GOT3 (cell line): ENCODE measurements at places on chromosomes 13 and 19.

DNA sequence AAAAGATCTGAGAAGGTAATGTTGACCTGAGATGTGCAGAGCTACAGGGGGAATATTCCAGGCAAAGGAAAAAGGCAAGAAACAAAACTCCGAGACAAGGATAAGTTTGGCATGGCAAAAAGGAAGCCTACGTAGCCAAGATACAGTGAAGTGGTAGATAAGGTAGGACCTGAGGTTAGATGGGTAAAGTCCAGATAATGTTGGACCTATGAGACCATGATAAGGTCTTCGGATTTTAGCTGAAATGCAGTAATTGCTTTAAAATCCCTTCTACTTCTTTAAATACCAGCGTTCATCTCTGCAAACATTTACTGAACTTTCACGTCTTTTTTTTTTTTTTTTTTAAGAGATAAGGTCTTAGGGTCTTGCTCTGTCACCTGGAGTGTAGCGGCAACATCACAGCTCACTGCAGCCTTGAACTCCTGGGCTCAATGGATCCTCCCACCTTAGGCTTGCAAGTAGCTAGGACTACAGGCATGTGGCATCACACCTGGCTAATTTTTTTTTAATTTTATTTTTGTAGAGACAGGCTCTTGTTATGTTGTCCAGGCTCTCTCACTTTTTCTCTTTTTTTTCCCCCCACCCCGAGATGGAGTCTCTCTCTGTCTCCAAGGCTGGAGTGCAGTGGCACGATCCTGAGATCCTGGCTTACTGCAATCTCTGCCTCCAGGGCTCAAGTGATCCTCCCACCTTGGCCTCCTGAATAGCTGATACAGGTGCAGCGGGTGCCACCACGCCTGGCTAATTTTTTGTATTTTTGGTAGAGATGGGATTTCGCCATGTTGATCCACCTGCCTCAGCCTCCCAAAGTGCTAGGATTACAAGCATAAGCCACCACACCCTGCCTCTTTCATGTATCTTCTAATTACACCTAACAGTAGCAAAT lies 4.2 kb upstream of the WBP4 start:
- no peak for DNase-seq

DNA sequence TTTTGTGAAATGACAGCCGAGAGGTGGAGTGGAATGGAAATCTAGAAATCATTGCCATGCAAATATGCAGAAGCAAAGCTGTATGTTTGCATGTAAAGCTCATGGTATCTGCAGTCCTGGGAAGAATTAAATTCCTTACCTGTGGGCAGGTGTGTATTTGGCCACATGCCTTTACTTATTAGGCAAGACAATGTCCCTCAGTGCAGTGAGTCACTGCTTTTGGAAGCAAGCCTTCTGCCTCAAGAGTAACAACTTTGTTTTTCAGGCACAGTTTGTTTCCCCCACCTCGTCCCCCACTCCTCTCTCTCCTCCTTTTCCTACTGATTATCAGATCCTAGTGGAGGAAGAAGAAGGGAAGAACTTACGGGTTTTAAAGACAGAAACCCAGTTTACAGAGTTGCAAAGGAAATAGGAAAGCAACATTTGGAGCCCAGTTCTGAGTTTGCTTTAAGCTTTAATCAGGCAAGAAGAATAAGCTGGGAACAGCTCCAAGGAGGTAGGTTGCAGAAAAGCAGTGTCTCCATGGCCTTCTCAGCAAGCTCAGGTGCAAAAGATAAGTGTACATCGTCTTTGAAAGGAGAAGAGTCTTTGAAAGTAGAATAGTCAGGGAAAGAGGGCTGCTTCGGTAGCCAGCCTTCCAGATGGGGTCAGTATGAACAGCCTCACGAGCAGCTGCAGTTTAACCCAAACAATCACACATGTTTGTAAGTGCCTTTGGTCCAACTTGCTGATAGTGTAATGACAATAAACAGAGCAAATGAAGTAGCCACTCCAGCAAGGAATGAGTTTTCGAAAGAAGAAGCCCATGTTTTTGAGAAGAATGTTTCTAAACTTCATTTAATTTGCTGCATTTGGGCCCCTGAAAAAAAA lies 190.1 kb downstream of the KLF5 start:
- DNase-seq = no peak

- no peak for DNase-seq
Observed at GRCh38 chr13:21058361-21058760, 3.0 kb downstream of the LATS2 start.

- DNase-seq = no peak
Observed at GRCh38 chr19:19597809-19598306, 20.6 kb downstream of the PBX4 start.

- no peak for DNase-seq
Observed at GRCh38 chr19:23817519-23817918, 58.8 kb upstream of the ZNF681 start.

GRCh38 chr19:38744298-38744681 lies at the start of gene CAPN12:
CAPN12 (minus strand) TSS chr19:38744474; CDS start chr19:38744165, 309 bp downstream.
- DNase-seq = no peak

GRCh38 chr19:15213715-15214381 lies 13.1 kb upstream of the NOTCH3 start:
- no peak for DNase-seq

DNA sequence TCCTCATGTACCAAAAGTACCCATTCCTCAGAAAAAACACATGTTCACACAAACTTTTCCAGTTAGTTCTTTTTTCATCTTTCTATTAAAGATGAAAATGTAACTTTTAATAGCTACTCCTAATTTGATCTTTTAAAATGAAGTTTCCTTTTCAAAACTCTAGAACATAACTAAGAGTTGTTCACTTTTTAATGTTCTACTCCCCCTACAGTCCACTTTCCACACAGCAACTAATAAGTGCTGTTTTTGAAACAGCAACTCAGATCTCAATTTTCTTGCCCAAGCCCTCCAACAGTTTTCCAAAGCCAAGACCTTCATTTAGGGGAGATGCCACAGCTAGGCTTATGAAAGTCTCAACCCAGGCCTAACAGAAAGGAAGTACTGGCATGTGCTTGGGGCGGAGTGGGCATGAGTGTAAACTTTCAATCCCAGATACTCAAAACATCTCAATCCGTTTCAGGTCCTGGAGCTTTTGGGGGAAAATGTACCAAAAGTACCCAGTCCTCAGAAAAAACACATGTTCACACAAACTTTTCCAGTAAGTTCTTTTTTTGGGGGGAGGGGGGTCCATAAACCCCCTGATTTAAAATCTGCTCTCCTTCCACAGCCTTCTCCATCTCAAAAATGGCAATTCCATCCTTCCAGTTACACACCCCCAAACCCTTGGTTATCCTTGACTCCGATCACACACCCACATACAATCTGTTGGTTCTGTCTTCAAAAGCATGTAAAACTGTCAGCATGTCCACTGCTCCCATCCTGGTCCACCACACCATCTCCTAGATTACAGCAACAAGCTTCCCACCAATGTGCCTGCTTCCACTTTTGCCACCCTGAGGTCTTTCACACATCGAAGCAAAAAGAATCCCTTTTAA lies 2.0 kb downstream of the FBL start:
- no peak for DNase-seq

GRCh38 chr13:110396913-110397381 lies 89.9 kb downstream of the COL4A2 start:
- DNase-seq = peak; percentile 69

- DNase-seq = no peak
Observed at GRCh38 chr13:37485756-37486155, 112.8 kb downstream of the POSTN start.

DNA sequence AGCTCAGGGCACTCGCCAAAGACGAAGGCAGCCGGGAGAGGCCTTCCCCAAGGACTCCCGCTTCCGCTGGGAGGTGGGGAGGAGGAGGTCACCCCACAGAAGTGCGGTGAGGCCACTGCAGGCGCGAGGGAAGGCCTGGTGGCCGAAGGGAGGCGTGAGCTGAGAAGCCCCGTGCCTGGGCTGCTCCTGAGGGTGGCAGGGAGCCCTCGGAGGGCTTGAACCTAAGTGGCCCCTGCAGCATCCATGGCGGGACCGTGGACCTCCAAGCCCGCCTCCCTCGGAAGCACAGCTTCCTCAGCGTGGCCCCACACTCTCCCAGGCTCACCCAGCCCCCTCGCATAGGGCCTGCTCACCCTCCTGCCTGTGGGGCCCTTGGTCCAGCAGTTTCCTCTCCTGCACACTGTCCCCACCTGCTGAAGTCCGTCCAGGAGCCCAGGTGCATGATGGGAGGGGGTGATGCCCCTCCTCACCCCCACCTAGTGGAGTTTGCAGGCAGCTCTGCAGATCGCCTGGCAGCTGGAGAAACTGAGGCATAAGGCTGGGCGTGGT lies 25.9 kb downstream of the EFNA2 start:
- no peak for DNase-seq

DNA sequence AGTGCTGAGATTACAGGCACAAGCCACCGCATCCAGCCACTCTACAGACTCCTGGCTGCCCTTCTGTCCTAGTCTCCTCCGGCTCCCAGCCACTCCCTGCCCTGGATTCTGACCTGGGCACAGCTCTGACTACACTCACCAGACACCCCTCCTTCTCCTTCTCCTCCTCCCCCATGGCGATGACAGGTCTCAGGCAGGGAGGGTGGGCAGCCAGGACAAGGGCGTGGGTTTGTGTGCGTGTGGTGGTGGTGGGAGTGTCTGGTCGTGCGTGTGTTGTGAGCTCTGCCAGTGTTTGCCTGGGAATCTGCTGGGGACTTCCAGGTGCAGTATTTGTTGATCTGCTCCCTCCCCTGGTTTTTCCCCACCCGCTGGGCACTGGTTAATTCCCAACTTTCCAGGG lies 3.0 kb upstream of the NCCRP1 start:
- no peak for DNase-seq

GRCh38 chr13:61486496-61486895 lies 70.8 kb upstream of the PCDH20 start:
- DNase-seq = no peak

GRCh38 chr13:48536621-48537250 lies 3.9 kb upstream of the RCBTB2 start:
- DNase-seq = no peak

DNA sequence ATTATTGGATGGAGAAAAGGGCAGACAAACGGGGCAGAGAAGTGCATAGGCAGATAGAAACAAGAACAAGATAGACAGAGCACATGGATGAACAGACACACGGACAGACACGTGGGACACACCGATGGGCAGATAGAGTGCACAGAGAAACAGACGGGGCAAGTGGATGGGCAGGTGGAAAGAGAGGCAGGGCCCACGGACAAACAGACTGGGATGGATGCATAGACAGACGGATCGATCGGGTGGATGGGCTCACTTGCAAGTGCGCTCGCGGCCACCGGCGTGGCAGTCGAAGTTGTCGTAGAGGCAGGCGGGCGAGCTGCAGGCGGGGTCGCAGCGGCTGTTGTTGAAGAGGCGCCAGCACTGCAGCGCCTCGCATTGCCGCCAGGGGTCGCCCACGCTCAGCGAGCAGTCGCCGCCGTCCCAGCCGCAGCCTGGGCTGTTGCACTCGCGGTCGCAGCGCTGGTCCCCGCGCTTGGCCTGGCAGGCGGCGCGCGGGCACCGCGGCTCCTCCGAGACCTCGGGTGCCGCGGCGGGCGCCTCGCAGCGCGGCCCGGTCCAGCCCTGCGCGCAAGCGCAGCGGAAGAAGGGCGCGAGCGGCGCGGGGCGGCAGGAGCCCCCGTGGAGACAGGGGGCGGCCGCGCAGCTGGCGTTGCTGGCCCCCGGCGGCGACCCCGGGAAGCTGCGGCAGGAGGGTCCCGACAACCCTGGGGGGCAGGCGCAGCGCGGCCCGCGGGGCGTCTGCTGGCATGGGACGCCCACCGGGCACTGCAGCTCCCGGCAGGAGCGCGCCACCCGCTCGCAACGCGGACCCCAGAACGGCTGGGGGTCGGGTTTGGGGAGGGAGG lies 23.3 kb downstream of the NOTCH3 start:
- DNase-seq = peak; percentile 40

- no peak for DNase-seq
Observed at GRCh38 chr13:50593207-50593606, 250.3 kb downstream of the DLEU7 start.

DNA sequence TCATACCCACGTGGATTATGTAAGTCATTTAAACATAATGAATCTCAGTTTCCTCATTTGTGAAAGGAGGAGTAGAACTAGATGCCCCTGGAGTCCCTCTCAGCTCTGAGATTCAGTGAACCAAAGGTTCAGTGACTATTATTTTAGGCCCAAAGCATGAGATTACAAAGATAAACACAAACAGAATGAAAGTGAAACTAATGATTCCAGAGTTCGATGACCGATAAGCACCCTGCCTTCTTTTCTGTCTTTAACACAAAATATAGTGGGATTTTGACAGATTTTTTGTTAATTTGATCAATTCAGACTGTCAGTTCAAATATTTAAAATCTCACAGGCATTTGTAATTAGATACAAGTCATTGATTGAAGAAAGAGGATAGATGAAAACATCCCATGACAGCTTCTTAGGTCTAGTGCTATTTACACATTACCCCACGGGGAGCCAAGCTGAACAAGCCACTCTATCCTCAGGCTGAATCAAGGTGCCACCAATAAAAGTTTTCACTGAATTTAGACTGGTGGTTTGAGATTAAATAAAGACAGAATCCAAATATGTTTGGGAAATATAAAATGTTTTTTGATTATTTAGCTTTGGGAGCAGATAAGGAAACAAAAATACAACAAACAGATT lies 64.6 kb upstream of the RAP2A start:
- no peak for DNase-seq

DNA sequence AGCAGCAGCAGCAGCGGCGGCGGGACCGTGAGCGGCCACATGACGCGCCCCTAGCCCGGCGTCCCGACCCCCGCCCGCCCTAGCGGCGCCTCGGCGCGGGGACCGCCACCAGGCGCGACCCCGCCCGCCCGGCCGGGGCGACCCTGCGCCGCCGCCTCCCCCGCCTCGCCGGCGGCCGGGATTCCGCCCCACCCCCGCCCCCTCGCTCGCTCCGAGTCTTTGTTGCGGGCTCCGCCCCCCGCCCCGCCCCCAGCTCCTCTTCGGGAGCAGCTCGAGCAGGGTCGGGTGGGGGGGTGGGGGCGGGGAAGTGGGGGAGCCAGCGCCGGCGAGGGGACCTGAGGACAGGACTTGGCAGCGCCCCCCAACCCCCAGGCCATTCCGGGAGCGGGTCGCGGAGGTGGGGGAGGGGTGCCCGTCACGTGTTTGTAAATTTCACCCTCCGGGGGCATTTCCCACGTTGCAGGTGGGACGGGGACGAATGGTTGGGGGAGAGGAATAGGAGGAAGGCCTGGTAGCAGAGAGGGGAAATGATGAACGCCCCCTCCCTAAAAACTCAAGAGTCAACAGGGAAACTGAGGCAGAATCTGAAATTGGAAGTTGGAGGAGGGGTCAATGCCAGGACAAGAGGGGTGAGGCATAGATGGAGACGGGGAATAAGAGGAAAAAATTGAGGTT lies at the start of gene OLFM2:
Gene OLFM2, minus strand, starts transcription at position 190 of the 675 bp plus-strand sequence. Its CDS starts 149 bp downstream, at position 41.
- no peak for DNase-seq

GRCh38 chr13:24456396-24456795 lies 56.2 kb downstream of the PARP4 start:
- no peak for DNase-seq

- no peak for DNase-seq
Observed at GRCh38 chr19:1651568-1652291, 685 bp downstream of the TCF3 start.
